Naive B cell (primary cell): ENCODE measurements at places on chromosomes 6 and 20.

DNA sequence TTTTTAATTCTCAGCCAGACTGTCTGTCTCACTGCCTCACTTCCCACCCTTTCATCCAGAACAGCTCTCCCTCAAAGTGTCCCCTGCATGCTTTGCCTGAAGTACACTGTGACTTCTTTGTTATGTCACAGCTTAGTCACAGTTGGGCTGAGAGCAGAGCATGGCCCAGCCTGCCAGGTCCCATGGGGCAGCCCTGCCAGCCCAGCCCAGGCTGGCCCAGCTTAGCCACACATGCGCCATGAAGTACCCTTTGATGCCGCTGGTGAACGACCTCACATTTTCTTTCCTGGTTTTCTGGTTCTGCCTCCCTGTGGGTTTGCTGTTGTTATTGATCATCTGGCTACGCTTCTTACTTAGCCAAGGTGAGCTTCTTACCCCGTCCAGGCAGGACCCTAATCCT lies at the start of gene ADIG:
Gene ADIG (plus strand): TSS at position 185 of the 400 bp plus-strand sequence. CDS start 54 bp downstream, at position 239.
- no peak within 1 kb of the TSS for H3K4me3 ChIP-seq
- no peak for DNase-seq
- H3K27ac ChIP-seq = peak within 1 kb of the TSS; percentile 27
- no peaks in the 10 kb centered on the region for H3K27me3 ChIP-seq
- H3K36me3 ChIP-seq = peaks cover 7% of the 10 kb centered on the region

DNA sequence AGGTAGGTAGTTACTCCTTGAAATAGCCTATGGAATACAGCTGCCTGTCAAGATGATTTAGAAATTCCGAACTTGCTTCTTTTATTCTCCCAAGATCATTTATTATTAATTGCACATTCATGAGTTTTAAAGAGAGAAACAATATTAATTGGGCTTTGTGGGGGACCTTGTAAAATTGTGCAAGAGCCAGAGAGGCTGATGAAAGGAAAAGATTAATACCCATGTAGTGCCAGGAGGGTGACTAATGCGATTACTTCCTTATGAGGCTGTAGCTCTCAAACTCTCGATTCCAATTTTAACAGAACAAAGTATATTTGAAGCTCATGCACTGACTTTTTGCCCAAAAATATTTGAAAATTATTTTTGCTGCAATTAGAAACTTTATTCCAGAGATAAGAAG lies 423.8 kb upstream of the ID4 start:
- H3K4me1 ChIP-seq = no peaks in the 10 kb centered on the region
- DNase-seq = no peak
- no peak overlapping the region for H3K4me3 ChIP-seq
- H3K27ac ChIP-seq = no peak overlapping the region
- no peaks in the 10 kb centered on the region for H3K27me3 ChIP-seq

- H3K27ac ChIP-seq = no peak overlapping the region
- H3K36me3 ChIP-seq = peaks cover 2% of the 10 kb centered on the region
- H3K4me1 ChIP-seq = no peaks in the 10 kb centered on the region
- no peaks in the 10 kb centered on the region for H3K27me3 ChIP-seq
- H3K4me3 ChIP-seq = no peak overlapping the region
These were observed 152.8 kb upstream of the SLC35B3 start for GRCh38 chr6:8588176-8588575.

DNA sequence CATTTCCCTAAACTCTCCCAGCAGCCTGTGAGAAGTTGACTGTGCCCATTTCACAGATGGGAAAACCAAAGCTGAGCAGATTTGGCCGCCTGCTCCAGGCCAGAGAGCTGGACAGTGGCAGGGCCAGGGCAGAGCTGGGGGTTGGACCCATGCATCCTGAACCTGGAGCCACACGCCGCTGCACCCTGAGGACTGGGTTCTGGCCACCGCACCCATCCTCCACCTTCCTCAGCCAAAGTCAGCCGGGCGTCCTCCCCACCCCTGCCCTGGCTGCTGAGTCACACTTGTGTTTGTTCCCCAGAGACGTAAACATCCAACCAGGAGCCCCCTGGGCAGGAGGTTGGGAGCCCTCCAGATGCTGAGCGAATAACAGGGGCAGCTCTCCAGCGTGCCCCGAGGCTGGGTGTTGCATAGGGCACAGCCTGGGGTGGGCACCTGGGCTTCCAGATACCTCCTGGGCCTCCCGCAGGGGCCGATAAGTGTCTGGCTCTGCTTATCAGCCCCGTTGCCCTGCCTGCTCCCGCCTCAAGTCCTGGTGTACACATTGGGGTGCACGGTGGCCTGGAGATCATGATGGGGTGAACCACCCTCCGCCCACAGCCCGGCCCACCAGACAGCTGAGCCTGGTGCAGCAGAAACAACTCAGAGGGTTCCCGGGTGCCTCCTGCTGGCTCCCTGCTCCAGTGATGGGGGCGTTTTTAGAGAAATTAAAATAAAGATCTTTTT lies 23.8 kb downstream of the RBM38 start:
- no peaks in the 10 kb centered on the region for H3K36me3 ChIP-seq
- H3K4me1 ChIP-seq = peaks cover 38% of the 10 kb centered on the region
- no peaks in the 10 kb centered on the region for H3K27me3 ChIP-seq

DNA sequence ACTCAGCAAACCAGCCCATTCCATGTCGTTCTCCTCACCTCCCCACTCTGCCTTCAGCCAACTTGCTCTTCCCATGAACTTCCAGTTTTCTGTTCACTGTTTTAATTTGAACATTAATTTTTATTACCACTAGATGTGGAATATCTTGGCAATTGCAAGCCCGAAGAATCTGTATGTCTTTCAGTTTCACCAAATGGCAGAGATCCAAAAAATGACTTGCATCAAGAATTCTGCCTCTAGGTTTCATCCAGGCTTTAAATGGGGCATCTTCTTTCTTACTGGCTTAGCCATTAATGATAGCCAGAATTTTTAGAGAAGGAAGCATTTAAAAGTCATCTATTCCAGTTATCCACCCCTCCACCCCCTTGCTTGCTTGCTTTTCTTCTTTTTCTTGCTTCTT lies 39.0 kb downstream of the CAP2 start:
- H3K4me1 ChIP-seq = no peaks in the 10 kb centered on the region
- H3K27me3 ChIP-seq = no peaks in the 10 kb centered on the region
- H3K4me3 ChIP-seq = no peak overlapping the region
- H3K36me3 ChIP-seq = no peaks in the 10 kb centered on the region
- DNase-seq = no peak

DNA sequence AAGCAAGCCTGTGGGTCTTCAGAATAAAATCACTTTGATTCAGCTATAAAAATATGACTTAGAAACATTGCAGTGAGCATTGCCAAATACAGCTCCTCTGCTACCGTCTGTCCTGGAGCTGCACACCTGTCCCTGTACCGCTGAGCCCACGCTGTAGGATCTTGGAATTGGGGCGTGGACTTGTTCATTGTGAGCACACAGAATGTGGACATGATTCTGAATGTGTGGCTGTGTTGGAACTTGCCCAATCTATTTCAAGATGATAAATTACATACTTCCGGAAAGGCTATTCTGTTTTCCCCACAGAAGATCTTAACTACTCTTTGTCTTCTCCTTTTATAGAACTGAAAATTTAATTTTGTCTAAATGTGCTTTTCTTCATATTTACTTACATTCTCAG lies 107.3 kb downstream of the UST start:
- H3K4me3 ChIP-seq = no peak overlapping the region
- H3K4me1 ChIP-seq = peaks cover 68% of the 10 kb centered on the region
- no peak for DNase-seq

DNA sequence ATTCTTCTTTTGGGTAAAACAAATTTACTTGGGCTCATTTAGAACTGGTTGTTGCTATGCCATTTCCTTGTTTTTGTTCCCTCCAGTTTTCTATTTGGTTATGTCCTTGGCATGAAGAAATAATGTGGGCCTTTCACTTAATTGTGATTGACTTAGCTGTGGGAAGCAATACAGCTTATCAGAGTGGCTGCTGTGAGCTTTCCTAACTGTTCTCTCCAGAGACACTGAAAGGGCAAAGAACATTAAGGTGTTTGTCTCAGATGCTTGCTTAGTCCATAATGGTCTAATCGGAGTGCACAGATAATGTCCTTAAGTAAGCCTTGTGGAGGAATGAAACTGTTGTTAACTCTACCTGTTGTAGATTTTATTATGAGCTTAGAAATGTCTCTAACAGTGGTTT lies 56.6 kb downstream of the SH3BGRL2 start:
- no peak overlapping the region for H3K27ac ChIP-seq
- no peaks in the 10 kb centered on the region for H3K36me3 ChIP-seq
- no peaks in the 10 kb centered on the region for H3K27me3 ChIP-seq
- H3K4me1 ChIP-seq = no peaks in the 10 kb centered on the region

- H3K27me3 ChIP-seq = no peaks in the 10 kb centered on the region
- peak overlapping the region; percentile 26 for H3K4me3 ChIP-seq
- peaks cover 8% of the 10 kb centered on the region for H3K4me1 ChIP-seq
- no peaks in the 10 kb centered on the region for H3K36me3 ChIP-seq
- DNase-seq = no peak
These were observed 256.7 kb downstream of the ATXN1 start for GRCh38 chr6:16504609-16505008.

DNA sequence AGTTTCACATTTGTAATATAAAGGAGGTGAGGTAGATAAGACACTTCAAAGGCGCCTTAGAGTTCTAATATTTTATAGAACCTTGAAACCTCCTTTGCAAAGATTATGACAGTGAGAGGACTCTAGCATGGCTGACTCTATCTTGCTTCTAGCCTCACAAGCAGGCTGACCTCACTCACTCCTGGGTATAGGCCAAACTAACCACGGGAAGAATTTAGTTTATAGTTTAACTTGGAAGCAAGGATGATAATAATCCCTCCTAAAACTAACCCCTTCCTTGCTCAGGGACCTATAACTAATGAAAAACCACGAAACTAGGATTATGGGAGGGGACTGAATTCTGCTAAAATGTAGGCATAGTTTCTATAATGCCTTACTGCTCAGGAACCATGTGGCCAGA lies 84.3 kb downstream of the FILIP1 start:
- no peak overlapping the region for H3K4me3 ChIP-seq
- H3K27ac ChIP-seq = no peak overlapping the region
- peaks cover 14% of the 10 kb centered on the region for H3K27me3 ChIP-seq
- no peaks in the 10 kb centered on the region for H3K36me3 ChIP-seq

- peaks cover 47% of the 10 kb centered on the region for H3K27me3 ChIP-seq
- H3K27ac ChIP-seq = no peak overlapping the region
- no peaks in the 10 kb centered on the region for H3K36me3 ChIP-seq
- no peak overlapping the region for H3K4me3 ChIP-seq
These were observed 34.8 kb downstream of the SCGN start for GRCh38 chr6:25686856-25687255.

DNA sequence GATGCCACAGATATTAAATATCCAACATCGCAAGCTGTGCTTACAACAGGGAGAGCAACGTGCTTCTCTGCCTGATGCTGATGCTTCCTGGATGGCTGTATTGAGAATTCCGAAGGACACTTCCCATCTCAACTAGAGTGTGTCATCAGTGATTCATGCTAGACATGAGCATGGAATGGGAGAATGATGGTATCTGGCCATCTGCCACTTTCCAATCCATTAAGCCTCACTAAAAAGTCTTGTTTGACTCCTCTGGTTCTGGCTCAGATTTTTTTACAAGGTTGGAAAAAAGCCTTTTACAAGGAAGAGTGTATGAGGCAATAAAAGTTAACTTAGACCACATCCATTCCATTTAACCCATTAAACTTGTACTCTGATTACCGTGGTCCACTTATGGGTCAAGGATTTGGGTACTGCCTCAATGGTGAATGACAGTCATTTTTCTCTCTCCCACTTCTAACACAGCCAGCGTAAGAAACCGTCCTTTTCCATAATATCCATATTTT lies 265.3 kb downstream of the UST start:
- H3K36me3 ChIP-seq = peaks cover 5% of the 10 kb centered on the region
- peaks cover 7% of the 10 kb centered on the region for H3K4me1 ChIP-seq
- H3K27ac ChIP-seq = no peak overlapping the region
- H3K27me3 ChIP-seq = no peaks in the 10 kb centered on the region
- no peak for DNase-seq
- no peak overlapping the region for H3K4me3 ChIP-seq

- peaks cover 24% of the 10 kb centered on the region for H3K4me1 ChIP-seq
- no peaks in the 10 kb centered on the region for H3K36me3 ChIP-seq
- DNase-seq = no peak
- H3K4me3 ChIP-seq = no peak overlapping the region
These were observed 10.1 kb upstream of the HDAC2 start for GRCh38 chr6:113980937-113981554.

DNA sequence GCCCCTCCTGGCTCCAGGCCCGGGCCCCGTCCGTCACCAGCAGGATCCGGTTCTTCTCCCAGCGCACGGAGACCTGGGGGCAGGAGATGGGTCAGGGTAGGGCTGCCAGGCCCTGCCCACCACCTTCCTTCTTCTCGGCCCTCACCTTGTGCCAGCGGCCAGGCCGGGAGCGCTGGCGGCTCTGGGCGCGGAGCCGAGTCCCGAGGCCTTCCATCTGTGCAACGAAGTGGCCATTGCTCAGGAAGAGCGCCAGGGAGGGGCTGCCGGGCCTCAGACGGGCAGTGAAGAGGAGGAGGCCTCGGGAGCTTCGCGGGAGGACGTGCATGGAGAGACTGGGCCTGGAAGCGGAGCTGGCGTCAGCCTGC lies 7.9 kb downstream of the ADRM1 start:
- H3K4me1 ChIP-seq = peaks cover 4% of the 10 kb centered on the region
- H3K36me3 ChIP-seq = no peaks in the 10 kb centered on the region
- no peaks in the 10 kb centered on the region for H3K27me3 ChIP-seq
- no peak overlapping the region for H3K4me3 ChIP-seq
- no peak for DNase-seq

- no peak for DNase-seq
- H3K27me3 ChIP-seq = no peaks in the 10 kb centered on the region
- peaks cover 2% of the 10 kb centered on the region for H3K4me1 ChIP-seq
- peaks cover 6% of the 10 kb centered on the region for H3K36me3 ChIP-seq
These were observed 8.9 kb downstream of the FITM2 start for GRCh38 chr20:44302026-44302669.

GRCh38 chr6:14767226-14767625 lies 478.6 kb upstream of the JARID2 start:
- no peak overlapping the region for H3K27ac ChIP-seq
- no peaks in the 10 kb centered on the region for H3K27me3 ChIP-seq
- peaks cover 21% of the 10 kb centered on the region for H3K4me1 ChIP-seq

DNA sequence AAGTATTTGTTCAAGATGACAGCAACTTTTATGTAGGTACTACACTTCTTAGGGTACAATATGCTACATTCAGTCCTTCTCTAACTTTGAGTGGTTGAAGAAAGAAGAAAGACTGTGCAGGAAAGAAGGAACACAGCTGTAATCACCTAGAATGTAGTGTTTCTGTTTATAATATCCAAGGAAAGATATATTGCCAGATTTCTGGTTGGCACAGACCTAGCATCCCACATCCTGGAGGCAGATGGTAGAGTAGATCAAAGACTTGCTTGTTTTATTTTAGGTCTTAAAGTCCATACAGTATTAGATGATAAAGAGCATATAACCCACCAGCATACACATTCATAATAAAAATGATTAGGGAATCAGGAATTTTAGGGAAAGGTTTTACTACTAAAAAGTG lies 13.3 kb upstream of the FABP7 start:
- H3K4me1 ChIP-seq = peaks cover 5% of the 10 kb centered on the region
- no peaks in the 10 kb centered on the region for H3K36me3 ChIP-seq
- DNase-seq = no peak
- no peak overlapping the region for H3K27ac ChIP-seq

DNA sequence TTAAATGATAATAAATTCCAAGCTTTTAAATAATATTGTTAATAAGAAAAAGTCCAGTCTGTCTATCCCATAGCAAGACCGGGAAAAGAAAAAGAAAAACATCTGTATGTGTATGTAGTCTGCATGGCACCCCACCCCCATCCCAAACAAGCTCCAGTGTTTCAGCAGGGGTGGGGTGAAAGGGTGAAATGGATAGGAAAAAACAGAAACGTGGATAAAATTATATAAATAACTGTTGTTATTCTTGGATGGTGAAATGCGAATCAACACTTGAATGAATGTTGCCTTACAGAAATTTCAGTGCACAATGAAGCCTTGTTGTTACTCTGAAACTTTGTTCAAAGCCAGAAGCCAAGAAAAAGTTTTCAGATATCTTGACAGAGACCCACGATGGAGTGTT lies 31.4 kb downstream of the HAO1 start:
- DNase-seq = no peak
- peaks cover 5% of the 10 kb centered on the region for H3K27me3 ChIP-seq
- no peak overlapping the region for H3K4me3 ChIP-seq
- no peaks in the 10 kb centered on the region for H3K36me3 ChIP-seq
